Activated T-cell treated with anti-CD3 and anti-CD28 coated beads for 4 hours (primary cell): ENCODE measurements at places on chromosomes 1 and 21.

DNA sequence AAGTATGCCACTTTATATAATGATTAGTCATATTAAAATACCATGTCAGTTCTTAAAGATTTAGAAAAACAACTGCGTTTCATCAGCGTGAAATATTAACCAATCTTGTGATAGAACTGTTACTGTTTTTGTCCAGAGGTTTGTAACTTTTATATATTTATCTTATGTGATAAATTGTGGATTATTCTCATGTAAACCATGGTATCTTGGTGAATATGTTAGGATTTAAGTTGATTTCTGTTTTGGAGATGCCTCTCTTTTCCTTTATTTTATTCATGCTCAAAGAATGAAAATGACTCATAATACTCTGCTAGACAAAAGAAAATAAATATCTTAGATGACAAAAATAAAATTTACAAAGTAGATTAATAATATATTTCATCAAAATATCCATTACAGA lies 88.4 kb downstream of the ADGRL4 start:
- no peak for DNase-seq

DNA sequence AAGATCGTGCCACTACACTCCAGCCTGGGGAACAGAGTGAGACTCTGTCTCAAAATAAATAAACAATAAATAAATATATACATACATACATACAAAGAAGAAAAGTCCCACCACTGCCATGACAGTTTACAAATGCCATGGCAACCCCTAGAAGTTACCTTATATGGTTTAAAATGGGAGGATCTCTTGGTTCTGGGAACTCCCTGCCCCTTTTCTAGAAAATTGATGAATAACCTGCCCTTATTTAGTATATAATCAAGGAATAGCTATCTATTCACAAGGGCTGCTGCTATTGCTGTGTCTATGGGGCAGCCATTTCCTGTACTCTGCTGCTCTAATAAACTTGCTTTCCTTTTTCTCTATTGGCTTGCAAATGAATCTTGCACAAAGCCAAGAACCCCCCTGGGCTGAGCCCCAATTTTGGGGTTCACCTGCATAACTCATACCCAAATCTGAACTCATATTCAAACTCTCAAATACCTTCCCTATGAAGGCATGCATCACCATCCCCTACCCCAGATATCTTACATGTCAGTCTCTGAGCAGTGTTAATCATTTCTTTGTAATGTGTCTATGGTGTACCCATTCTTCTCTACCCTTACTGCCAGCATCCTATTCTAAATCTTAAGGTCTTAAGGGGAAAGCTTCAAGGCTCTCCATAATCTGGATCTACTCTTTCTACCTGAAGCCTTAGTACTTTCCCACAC lies 9.0 kb downstream of the GON4L start:
- no peak for DNase-seq

DNA sequence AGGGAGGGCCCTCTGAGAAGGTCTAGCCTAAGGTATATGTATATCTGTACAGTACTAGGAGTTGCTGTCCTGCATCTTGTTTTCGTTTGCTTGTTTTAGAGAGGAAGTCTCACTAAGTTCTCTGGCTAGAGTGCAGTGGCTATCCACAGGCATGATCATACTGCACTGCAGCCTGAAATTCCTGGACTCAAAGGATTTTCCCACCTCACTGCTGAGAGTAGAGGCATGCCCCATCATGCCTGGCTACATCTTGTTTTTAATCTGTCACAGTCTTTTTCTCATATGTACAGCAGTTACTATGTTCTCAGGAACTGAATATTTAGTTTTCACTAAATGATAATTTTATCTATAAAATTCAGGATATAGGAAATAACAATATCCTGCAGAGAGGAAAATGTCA lies 15.3 kb upstream of the PYHIN1 start:
- no peak for DNase-seq

- no peak for DNase-seq
These were observed 8.7 kb downstream of the FAM3B start for GRCh38 chr21:41325138-41325912.

- DNase-seq = no peak
These were observed 6.0 kb downstream of the PSMB4 start for GRCh38 chr1:151405187-151405951.

- no peak for DNase-seq
These were observed 71.4 kb downstream of the SLC44A5 start for GRCh38 chr1:75539230-75540116.

DNA sequence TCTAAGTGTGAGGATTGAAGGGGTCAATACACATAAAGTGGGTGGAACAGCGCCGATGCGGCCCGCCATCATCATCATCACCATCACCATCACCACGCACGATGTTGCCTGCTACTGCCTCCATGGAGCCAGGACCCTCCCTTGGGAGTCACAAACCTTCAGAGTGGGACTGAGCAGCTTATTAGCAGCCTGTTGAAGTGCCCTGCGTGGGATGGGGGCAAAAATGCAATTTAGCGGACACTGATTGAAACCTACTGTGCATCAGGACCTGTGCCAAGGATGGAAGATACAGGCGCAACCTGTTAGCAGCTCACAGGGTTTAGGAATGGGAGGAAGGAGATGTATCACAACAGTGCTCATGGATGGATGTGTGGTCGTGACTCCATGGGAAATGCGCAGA lies 26.7 kb downstream of the STPG1 start:
- DNase-seq = no peak

- no peak for DNase-seq
These were observed 9.6 kb downstream of the SMYD2 start for GRCh38 chr1:214290424-214291037.

DNA sequence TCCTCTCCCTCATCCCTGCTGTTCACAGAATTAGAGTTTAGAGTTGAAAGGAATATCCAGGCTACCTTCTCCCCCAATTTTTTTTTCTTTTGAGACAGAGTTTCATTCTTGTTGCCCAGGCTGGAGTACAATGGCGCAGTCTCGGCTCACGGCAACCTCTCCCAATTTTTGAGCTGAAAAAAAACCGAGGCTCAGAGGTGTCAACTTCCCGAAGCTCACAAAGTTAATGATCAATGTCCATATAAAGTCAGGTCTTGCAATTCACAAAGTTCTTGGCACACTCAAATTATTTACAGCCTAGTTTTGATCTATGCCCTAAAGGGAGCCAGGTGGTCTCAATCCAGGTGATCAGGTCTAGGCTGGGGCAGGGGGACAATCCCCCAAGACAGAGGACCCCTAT lies 797 bp upstream of the LEFTY1 start:
- no peak for DNase-seq
